Pancreas (tissue), 10 donors: ENCODE measurements at places on chromosomes 6 and 20. TPM values are rescaled to one million over a fixed set of nuclear protein-coding genes. Genes with fewer than 3 reads are reported as not detected.

Gene SGK2
- total RNA-seq: 13.8 TPM

Gene NHLRC1
- total RNA-seq: 1.3 TPM

Gene C6orf52
- total RNA-seq: 1.8 TPM

Gene TRIM10
- total RNA-seq: not detected

Gene TFAP2D
- total RNA-seq: not detected

Gene MTFR2
- total RNA-seq: not detected

Gene CLIC5
- total RNA-seq: 1.7 TPM

Gene BPIFA3
- not detected for total RNA-seq

Gene TMEM244
- not detected for total RNA-seq

DNA sequence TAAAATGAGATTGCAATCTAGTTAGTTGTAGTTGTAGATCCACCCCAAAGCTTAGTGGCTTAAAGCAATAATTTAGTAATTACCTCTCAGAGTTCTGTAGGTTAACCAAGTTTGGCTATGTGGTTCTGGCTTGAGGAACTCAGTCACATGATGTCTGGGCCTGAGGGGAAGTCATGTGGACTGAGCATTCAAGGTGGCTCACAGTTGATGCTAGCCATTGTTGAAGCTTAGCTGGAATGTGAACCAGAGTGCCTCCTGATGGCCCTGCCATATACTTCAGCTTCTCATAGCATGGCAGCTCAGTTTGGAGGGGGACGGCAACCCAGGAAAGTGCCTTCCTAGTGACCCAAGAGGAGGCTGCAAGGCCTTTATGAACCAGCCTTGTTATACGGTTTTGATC, 263.2 kb upstream of the RNF217 start:
- DNase-seq: no peak

GRCh38 chr6:105726902-105727655, 324.2 kb upstream of the PREP start:
- no peak for DNase-seq

DNA sequence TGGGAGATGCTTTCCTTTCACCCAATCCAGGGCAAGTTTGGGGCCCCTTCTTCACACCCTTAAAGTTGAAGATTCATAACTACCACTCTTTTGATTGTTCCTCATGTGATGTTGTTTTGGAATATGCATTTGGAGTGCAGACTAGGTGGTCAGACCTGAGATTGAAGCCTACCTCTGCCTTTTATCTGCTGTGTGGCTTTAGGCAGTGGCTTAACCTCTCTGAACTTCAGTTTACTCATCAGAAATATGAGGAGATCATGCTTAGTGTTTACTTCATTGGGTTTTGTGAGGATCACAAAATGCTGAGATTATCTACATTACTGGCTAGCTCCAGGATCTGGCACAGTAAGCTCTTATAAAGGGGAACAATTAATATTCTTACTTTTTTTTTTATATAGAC, 26.4 kb upstream of the TCP11 start:
- no peak for DNase-seq

- DNase-seq: no peak
Observed at GRCh38 chr20:59137532-59137931, 26.1 kb upstream of the ZNF831 start.

- DNase-seq: no peak
Observed at GRCh38 chr20:20318365-20319161, 49.3 kb upstream of the INSM1 start.

GRCh38 chr6:28657381-28657768, 131.7 kb downstream of the GPX5 start:
- no peak for DNase-seq

GRCh38 chr6:128240024-128240428, 280.4 kb downstream of the PTPRK start:
- DNase-seq: no peak

- DNase-seq: no peak
Observed at GRCh38 chr20:1663917-1664316, 6.3 kb upstream of the SIRPG start.

GRCh38 chr6:143276436-143276835, 174.1 kb downstream of the ADAT2 start:
- no peak for DNase-seq

DNA sequence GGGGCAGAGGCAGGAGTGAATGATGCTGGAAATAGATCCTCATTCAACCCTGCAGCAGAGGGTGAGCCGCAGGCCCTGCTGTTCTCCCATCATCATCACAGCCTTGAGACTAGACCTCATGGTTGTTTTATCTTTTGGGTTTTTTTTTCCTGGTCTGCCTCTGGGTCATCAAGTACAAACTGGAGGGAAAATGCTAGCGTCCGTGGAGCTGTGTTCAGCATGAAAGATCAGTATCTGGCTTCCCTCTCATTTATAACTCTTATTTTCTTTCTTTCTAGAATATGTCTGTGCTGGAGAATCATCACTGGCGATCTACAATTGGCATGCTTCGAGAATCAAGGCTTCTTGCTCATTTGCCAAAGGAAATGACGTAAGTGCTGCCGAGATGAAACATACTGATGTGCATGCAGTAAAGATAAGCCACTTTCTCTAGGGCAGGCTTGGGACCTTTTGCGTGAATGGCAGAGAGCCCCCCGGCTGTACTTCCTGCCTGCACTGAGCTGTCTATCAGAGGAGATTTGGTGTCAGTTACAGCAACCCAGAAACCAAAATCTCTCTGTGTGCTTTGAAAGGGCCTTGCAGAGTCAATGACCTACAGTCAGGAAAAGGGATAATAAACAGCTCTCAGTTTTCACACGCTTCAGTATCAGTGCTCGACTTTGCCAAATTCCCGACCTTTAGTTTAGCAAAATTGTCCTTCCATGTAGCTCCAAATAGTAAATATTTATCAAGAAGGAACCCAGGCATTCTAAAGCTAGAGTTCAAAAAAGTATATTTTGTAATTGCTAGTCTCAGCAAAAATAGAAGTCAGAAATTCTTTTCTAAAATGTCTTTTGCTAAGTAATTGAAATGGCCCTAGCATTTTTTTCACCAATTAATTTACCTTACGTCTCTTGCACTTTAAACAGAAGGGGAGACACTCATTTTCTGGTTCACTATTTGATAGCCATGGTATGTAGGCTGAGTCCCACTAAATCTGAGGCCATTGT, 76.3 kb downstream of the MTFR2 start:
- DNase-seq: peak; percentile 18

DNA sequence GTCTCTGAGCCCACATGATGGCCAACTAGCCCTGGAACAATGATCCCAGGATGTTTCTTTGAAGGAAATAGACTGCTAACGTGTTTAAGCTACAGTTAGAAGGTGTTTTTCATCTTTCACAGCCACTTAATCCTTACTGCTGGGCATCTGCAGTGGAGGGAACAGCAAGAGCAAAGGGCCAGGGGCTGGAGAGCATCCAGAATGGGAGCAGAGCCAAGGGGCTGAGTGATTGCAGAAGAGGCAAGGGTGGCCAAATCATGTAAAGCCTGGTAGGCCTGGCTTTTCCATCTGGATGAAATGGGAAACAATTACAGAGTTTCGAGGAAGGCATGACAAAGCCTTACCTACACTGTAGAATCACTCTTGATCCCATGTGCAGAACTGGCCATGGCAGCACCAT, 18.7 kb upstream of the LAMP5 start:
- no peak for DNase-seq

GRCh38 chr6:52632011-52632410, 38.9 kb upstream of the TMEM14A start:
- DNase-seq: no peak

GRCh38 chr6:75642311-75642710, 40.6 kb downstream of the SENP6 start:
- DNase-seq: no peak

GRCh38 chr6:157020881-157021343, 243.7 kb downstream of the ARID1B start:
- no peak for DNase-seq

DNA sequence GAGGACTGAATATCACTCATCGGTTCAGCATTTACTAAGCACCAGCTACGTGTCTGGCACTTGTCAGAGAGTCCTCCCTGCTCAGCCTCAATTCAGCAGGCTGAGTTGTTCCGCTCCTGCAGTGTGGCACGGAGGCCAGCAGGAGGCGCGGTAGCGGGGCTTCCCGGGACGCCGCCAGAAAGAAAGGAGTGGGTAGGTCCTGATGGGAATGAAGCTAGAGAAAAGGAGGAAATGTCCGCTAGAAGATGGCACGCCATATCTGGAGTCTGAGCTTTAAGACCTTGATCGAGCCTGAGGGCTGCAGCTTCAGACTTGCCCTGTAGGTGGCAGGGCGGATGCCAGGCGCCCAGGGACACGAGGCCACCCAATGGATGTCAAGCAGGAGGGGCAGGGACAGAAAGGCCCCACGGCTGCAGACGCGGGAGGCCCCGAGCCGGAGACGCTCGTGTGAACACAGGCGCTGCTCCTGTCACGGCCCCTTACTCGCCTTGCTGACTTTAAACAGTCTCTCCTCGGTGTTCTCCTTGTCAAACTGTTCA, 18.7 kb downstream of the SERPINB6 start:
- peak; percentile 86 for DNase-seq

GRCh38 chr6:18692929-18693685, 306.0 kb downstream of the RNF144B start:
- DNase-seq: no peak

- DNase-seq: no peak
Observed at GRCh38 chr6:43628393-43629103, 516 bp downstream of the GTPBP2 start.

DNA sequence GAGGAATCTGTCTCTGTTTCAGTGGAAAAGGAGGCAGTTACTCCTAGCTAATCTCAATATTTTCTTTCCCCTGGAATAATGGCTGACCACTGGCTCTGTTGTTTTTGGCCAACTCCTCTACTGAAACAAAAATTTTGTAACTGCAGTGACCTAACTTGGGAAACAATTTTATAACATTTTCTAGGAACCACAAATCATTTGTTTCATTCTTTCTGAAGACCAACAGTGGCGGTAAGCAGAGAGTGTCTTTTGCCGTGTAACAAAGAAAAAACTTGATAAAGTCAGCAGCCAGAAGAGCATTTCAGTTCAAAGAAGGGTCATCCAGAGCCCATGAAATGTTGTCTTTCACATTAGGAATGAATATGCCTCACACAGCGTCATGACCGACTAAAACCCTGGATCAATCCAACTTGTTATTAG, 11.8 kb upstream of the BFSP1 start:
- DNase-seq: no peak

DNA sequence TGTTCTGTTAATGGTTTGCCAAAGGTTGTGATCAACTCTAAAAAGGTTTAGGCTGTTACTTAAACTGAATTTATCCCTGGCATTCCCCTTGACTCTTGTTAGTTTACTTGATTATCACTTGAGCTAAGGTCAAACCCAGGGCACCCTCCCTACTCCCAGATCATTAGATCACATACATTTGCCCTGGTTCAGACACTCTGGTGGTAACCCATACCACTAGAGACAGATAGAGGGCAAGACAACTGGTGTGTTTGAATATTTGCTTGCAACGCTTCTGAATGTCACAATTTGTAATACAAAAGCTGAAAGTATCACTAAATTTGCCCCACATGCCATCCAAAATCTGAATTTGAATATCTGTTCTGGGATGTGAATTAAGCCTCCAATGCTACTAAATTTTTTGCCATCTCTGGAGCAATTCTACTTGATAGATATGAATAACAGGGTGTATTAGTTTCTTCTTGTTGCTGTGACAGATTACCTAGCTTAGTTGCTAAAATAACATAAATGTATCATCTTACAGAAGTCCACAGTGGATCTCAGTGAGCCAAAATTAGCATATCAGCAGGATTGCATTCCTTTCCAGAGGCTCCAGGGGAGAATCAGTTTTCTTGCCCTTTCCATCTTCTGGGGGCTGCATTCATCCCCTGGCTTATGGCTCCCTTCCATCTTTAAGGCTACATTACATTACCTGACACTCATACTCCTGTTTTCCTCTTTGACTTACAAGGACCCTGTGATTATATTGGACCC, 45.4 kb downstream of the FIG4 start:
- DNase-seq: no peak

DNA sequence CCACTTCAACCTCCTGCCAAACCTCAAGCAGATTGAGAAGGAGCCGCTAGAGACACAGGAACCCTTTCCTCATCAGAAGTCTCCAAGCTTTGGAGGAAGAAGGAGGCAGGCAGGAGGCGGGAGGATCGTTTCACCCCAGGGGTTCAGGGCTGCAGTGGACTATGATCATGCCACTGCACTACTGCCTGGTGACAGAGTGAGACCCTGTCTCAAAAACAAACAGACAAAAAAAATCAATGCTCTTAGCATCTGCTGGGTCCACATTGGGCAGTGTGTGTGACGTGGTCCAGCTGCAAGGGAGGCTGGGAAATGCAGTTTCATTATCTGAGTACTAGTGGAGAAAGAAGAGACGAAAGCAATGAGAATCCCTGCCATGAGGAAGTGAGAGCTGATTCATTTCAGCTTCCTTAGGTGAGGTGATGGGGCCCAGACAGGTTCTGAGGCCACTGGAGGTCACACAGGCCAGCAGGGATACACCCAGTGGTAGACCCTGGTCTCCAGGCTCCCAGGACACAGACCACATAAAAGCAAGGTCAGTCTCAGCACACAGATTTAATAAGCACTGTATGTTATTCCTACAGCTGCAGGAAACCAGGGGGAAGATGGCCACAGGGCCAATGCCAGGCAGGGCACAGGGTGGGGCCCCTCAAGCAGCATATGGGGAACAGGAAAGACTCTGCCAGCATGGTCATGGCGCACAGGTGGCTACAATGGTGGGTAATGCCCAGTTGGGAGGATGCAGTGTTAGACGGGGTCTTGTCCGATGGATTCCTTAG, 4.3 kb downstream of the GFRA4 start:
- DNase-seq: no peak

GRCh38 chr6:21348504-21349195, 244.9 kb upstream of the SOX4 start:
- no peak for DNase-seq
